Kidney epithelial cell (primary cell): ENCODE measurements at places on chromosomes 4 and X. TPM values are rescaled to one million over a fixed set of nuclear protein-coding genes. Genes with fewer than 3 reads are reported as not detected.
A peak's percentile ranks its signal among the peaks of the same experiment; 100 is the strongest.

GRCh38 chr4:151952137-151952536 is 191.3 kb upstream of the GATB start:
- no peak for DNase-seq

FREM3 gene
- 0.07 TPM in 1 of 2 replicates, not detected in the other for total RNA-seq

DNA sequence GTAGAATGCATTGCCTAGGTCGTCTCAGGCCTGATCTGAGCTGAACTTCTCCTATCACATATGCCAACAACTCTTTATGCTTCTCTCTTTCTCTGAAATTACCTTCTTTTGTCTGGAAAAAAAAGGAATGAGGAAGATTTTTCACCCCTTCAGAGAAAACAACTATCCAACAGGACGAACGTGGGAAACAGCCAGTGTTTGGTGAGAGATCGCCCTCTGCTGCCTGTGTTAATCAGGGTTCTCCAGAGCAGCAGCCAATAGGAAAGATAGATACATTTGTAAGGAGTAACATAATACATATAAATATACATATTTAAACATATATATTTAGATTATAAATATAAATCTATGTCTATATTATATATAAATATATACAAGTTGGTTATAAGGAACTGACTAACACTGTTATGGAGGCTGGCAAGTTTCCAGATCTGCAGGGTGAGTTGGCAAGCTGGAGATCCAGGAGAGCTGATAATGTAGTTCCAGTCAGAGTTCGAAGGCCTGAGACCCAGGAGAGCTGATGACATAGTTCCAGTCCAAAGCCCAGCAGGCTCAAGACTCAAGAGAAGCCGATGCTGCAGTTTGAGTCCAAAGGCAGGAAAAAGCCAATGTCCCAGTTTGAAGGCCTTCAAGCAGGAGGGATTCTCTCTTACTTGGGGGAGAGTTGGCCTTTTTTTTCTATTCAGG is 13.3 kb downstream of the CETN2 start:
- no peak for DNase-seq

DNA sequence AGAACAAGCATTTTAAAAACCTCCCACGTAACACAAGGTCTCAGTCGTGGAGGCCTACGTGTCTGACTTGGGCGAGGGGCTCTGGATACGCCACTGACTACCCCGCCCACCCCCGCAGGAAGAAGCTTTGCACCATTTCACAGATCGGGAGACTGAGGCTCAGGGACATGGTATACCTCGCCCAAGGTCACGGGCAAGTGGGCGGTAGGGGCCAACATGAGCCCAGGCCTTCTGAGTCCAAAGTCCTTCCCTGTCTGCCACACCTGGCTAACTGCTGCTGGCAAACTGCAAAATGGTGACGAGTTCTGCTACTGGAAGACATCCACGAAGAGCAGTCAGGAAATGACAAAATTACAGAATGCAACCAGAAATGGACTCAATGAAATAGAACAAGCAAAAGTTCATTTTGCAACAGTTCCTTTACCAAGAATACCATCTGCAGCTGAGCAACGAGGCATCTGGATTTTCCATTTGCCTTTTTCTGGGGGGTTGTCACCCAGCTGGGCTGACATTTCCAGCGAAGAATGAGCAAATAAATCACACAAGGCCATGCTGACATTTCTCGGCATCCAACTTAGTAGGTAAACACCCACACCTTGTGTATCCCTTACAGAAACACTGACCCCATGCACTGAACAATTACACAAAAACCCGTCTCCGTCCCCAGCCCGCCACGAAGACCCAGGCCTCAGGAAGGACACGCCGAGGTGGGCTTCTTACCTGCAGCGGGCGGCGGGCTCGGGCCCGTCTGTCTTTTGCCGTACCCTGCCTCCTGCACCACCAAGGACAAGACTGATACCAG is 70.2 kb upstream of the AFAP1 start:
- no peak for DNase-seq

DNA sequence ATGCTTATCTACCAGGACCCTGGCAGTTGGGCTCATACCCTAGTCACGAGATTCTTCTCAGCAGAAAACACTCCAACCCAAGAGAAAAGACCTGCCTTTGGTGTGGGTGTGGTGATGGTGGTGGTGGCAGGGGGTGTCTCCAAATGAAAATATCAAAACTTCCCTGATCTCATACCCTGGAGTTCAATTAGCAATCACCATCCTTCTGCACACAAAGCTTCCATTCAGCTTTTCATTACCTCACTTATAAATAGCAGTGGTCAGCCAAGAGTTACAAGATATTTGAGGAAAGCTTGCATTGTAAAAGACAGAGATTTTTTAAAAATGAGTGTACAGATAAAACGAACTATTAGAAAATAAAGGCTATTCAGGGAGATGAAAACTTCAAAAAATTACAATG is 580.8 kb upstream of the MAGEB2 start:
- DNase-seq, result no peak

DCX gene
- total RNA-seq, result not detected in 2 replicates

PRR32 gene
- total RNA-seq, result not detected in 2 replicates

SYTL5 gene
- 0.08 TPM in 1 of 2 replicates, not detected in the other for total RNA-seq

- DNase-seq, result no peak
Observed at GRCh38 chr4:92447255-92447905, 143.6 kb downstream of the GRID2 start.

GRCh38 chr4:158915683-158916241 is 146.9 kb downstream of the FNIP2 start:
- no peak for DNase-seq

- DNase-seq, result no peak
Observed at GRCh38 chr4:71677568-71677967, 106.3 kb downstream of the GC start.

GRCh38 chr4:38832624-38833528 is 23.7 kb downstream of the TLR6 start:
- DNase-seq, result no peak

NCAPG gene
- total RNA-seq, result 2.7 and 6.2 TPM in 2 replicates

DNA sequence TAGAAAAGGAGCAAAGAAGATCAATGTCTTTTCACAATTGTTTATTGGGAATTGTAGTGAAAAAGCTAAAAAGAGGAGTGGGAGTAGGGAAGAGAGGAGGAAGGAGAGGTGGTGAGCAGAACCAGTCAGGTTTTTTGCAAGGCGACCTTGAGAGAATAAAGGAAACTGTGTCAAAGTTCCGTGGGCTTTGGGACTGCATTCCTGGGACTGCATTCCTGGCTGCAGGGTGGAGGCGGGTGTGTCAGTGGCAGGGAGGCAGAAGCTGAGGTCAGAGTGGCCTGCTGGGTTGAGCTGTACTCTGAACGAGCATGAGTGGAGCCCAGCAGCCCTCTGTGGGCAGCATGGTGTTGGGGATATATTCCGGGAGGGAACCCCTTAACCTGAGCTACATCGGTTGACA is 66.8 kb upstream of the UCP1 start:
- DNase-seq, result peak; percentile 7

F9 gene
- total RNA-seq, result not detected in 2 replicates

SMC1A gene
- total RNA-seq, result 18.8 and 30.4 TPM in 2 replicates

DMP1 gene
- total RNA-seq, result not detected in 2 replicates

KIAA0232 gene
- total RNA-seq, result 23.0 and 32.1 TPM in 2 replicates
